Activated CD8-positive, alpha-beta memory T cell treated with anti-CD3 and anti-CD28 coated beads for 4 hours (primary cell): ENCODE measurements at places on chromosomes 4 and X.

- DNase-seq, result no peak
These were observed 9.8 kb downstream of the MAGED2 start for GRCh38 chrX:54817220-54817820.

DNA sequence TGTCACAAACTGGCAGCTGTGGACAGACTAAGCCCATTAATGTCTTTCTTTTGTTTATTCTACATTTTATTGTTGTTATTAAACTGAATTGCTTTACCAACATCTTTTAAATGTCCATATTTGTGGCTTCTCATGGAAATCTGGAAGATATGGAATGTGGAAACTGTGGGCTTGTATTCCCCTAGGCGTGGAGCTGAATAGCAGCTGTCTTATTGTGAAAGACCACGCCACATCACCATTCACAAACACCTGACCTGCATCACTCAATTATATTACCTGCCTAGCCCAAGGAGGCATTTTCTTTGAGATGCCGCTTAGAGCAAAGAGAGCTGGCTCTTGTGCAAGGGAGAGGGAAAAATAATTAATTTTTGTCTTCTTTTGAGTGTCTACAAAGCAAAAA, 96.9 kb upstream of the GPRIN3 start:
- no peak for DNase-seq

DNA sequence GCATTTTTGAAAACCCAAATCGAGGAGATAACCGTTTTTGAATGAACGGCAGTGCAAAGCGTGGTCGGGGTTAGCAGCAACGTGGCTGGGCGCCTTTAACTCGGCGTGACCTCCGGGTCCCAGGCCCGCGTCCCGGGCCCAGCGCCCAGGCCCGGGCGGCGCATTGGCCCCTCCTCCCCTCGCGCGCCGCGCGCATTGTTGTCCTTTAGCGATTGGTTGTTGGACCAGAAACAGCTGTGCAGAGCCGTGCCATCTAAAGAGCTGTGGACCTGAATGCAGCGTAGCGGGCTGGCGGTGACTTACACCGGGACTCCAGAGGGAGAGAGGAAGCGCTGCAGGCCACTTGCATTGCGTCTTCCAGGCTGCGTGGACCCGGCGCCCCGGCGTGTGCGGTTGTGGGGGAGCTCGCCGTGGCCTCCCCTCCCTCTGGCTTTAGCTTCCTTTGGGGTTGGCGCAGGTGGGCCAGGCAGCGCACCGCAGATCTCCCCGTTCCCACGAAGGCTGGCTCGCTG, at the start of gene STOX2:
STOX2 (plus strand) TSS at position 227 of the 512 bp plus-strand sequence. CDS start 1,484 bp downstream, outside the sequence.
- DNase-seq, result no peak

- no peak for DNase-seq
These were observed 255.7 kb upstream of the PPARGC1A start for GRCh38 chr4:24145591-24145990.

GRCh38 chr4:168847771-168848502, 162.1 kb downstream of the CBR4 start:
- DNase-seq, result no peak

- no peak for DNase-seq
These were observed 53.0 kb upstream of the DAPP1 start for GRCh38 chr4:99763635-99764101.

DNA sequence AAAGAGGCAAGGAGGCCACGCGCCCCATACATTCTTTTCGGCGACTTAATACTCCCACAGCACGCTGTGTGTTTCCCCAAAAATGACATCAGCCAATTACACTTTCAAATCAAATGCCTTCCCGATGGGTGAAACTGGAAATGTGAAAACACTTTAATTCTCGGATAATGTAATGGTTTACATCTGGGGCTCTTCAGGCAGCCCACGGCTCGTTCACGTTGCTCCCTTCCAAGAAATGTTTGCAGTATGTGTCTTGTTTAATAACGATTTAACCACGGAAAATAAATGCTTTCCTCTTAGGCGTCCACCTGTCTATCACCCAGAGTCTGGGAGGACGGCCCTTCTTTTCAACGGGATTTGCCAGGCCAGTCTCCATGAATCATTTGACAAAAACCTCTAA, 272.5 kb downstream of the SHOX start:
- no peak for DNase-seq

GRCh38 chr4:70737006-70737405, 15.2 kb downstream of the RUFY3 start:
- no peak for DNase-seq

DNA sequence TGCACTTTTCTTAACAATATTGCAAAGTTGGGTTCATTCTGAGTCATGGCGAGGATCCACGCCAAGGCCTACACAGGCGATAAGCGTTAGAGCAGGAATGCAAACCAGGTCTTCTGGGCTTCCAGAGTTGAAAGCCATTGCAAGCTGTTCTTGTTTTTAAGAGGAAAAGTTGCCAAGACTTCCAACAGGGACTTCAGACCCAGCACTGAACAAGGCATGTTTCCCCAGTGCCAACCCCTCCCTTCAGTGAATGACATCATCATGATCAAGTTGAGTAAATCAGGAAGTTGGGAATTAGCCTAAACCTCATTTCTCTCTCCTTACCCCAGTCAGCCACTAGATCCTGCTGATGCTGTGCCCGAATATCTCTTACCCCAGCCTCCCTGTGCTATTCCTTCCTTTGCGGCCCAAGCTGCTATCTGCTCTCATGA, 355.1 kb downstream of the HS3ST1 start:
- no peak for DNase-seq

- DNase-seq, result no peak
These were observed 54.9 kb upstream of the PDE5A start for GRCh38 chr4:119683518-119683917.

DNA sequence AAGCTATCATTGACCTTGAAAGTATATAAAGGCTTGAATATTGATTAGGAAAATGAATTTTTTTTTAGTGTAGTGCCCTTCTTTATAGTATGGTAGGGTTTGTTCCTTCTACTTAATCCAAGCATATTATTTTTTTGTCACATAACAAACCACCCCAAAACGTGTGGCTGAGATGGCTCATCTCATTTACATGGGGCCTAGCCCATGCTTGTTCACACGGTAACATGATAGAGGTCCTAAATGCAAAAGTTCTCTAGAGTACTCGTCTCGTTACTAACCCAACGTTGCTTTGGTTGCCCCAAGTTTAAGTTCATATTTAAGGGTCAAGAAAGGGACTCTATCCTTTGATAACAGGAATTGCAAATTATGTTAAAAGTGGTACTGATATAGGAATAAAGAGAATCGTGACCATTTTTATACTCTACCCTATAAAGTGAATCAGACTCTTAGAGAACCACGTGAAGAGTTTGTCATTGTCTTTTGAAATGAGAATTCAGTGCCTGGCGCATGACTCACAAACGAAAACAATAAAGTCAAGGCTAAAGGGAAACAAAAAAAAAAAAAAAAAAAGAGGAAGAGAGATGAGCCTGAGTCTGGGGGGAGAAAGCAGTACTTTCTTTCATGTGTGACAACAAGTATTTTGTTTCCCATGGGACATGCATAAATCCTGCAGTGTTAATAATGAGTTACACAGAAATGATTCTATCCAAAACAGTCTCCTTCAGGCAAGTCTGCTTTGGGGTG, 402.8 kb upstream of the NWD2 start:
- no peak for DNase-seq

DNA sequence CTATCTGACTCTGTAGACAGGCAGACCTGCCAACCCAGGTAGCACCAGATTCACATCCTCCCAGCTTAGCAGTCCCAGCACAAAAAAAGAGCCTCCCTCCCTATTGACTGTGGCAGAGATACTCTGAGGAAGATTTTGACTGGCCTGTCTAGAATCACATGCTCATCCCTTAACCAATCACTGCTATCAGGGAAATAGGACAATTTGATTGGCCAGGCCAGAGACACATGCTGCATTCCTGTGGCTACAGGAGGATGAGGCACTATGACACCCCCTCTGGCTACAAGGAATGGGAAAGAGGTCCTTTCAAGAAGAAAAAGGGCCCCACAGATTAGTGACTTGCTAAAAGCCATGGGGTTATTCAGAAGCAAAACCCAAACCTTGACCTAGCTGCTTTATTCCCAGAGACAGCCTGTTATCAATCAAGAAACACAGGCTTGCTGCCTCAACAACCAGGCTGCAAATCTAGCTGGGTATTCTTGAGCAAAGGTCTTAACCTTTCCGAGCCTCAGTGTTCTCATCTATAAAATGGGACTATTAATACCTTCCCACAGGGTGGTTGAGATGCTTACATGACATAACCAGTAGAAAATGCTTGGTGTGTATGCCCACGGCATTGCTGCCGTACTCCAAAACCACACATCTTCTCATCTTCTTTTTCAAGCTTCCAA, 147.6 kb downstream of the BCOR start:
- DNase-seq, result no peak

DNA sequence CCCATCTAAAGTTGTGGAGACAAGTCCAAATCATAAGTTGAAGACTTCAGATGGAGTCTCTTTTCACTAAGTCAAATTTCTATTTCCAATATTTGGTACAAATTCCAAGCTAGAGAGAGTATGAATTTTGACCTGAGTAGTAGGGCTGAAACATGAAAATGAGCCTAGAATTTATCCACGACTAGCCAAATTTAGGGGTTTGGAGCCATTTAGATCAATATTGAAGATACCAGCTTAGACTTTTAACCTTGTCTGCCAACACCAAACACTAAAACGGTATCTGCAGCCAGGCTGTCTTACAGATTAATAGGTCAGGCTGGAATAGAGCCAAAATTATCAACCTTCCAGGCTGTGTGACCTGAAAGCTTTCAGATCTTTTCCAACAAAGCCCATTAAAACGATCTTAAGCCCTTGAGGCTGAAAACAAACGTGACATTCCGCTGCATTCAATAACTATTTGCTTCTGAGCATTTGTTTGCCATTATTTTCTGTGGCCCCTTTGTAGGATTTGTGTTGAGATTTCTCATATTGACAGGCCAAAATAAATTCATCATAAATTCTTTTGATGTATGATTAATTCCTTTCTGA, 268.7 kb upstream of the DKK2 start:
- DNase-seq, result no peak

GRCh38 chr4:106414366-106414765, 45.8 kb upstream of the GIMD1 start:
- DNase-seq, result no peak

GRCh38 chr4:102501447-102501696, 213 bp downstream of the NFKB1 start:
- DNase-seq, result no peak

- DNase-seq, result no peak
These were observed 43.0 kb upstream of the GABRA2 start for GRCh38 chr4:46432923-46433322.

DNA sequence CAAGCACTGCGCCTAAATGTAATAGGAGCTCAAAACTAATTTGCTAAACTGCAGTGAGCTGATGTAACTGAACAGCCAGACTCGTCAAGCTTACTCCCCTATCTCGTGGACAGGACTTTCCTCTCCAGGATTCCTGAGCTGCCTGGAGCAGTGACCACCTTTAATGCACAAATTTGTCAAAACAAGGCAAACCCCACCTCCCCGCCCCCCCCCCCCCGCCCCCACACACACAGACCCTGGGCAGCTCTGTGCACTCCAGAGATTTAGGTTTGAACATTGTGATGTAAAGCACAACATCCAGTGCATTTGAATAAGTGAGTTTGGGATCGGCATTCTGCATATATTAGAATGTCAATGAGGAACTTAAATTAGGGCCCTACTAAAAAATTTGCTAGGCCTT, 77.7 kb upstream of the DHX15 start:
- DNase-seq, result no peak

DNA sequence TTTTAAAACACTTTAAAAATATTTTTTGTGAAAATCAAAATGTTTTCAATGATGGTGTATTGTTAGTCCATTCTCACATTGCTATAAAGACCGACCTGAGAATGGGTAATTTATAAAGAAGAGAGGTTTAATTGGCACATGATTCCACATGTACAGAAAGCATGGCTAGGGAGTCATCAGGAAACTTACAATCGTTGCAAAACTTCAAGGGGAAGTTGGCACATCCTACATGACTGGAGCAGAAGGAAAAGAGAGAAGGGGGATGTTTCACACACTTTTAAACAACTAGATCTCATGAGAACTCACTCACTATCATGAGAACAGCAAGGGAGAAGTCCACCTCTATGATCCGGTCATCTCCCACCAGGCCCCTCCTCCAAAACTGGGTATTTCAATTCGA, 110.7 kb downstream of the TMEM47 start:
- no peak for DNase-seq

DNA sequence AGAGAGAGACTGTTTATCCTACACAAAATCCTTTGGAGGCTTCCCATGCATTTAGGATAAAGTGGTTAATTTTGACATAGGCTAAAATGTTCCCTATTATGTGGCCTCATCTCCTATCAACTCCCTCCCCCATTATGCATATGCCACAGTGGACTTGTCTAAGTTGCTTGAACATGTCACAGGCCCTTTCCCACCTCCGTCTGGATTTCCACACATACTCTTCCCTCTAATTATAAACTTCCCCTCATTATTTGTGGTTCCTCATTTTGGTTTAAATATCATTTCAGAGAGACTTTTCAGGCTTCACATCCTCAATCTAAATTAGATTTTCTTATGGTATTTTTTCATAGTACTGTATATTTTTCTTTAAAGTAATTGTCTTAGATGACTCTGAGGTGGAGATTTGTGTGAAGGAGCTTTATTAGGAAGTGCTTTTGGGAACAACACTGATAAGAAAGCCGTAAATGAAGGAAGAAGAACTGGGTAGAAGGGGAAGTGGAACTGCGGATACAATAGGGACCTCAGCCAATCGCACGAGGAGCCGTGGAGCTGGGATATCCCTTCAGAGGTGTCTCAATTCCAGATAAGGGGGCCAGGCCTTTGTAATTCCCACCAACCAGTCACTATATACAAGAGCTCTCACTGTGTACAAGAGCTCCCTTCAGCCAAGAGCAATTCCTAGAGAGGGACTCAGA, 7.9 kb downstream of the C4orf17 start:
- no peak for DNase-seq

DNA sequence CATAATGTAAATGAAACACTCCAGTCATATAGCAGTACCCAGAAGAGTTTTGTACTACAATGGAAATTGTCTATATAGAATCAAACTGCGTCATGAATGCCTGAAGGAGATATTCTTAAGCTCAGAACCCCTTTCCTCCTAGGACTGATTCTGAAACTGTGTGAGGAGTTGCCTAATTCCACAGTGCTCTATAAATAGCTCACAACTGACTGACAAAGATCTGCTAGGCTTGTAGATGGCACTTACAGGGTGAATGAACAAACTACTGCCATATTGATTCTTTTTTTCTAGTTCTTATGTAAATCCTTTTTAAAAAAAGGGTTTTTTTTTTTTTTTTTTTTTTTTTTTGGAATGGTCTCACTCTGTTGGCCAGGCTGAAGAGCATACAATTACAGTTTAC, 30.1 kb upstream of the UGT2B17 start:
- no peak for DNase-seq

- no peak for DNase-seq
These were observed 292.6 kb upstream of the KLF3 start for GRCh38 chr4:38371391-38371851.

DNA sequence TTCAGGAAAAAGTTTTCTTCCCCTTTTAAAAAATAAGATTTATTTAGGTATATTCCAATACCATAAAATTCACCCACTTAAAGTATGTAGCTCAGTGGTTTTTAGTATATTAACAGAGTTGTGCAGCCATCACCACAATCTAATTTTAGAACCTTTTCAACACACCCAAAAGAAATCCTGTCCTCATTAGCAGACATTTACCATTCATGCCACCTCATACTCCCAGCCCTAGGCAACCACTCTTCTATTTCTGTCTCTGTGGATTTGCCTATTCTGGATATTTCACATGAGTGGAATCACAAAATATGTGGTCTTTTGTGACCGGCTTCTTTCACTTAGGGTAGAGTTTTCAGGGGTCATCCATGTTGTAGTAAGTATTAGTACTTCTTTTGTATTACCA, 7.4 kb downstream of the ZNF81 start:
- no peak for DNase-seq

- DNase-seq, result no peak
These were observed 131.8 kb upstream of the LIMCH1 start for GRCh38 chr4:41406113-41406516.
